Activated CD4-positive, alpha-beta memory T cell treated with anti-CD3 and anti-CD28 coated beads for 36 hours (primary cell): ENCODE measurements at places on chromosomes 16 and 17. TPM values are rescaled to one million over a fixed set of nuclear protein-coding genes. Genes with fewer than 3 reads are reported as not detected.

GRCh38 chr16:70680495-70681381 is 5.1 kb downstream of the MTSS2 start:
- peaks cover 16% of the 10 kb centered on the region for H3K27me3 ChIP-seq
- H3K4me3 ChIP-seq = no peak overlapping the region
- H3K36me3 ChIP-seq = no peaks in the 10 kb centered on the region
- DNase-seq = no peak
- H3K27ac ChIP-seq = no peak overlapping the region
- no peaks in the 10 kb centered on the region for H3K4me1 ChIP-seq

- no peaks in the 10 kb centered on the region for H3K27me3 ChIP-seq
- H3K4me3 ChIP-seq = peak overlapping the region; percentile 75
- peaks cover 25% of the 10 kb centered on the region for H3K36me3 ChIP-seq
- peak; percentile 75 for DNase-seq
- peaks cover 85% of the 10 kb centered on the region for H3K4me1 ChIP-seq
Measured at GRCh38 chr16:28193530-28194423, 18.0 kb downstream of the XPO6 start.

The NUPR1 gene
- not detected for total RNA-seq

DNA sequence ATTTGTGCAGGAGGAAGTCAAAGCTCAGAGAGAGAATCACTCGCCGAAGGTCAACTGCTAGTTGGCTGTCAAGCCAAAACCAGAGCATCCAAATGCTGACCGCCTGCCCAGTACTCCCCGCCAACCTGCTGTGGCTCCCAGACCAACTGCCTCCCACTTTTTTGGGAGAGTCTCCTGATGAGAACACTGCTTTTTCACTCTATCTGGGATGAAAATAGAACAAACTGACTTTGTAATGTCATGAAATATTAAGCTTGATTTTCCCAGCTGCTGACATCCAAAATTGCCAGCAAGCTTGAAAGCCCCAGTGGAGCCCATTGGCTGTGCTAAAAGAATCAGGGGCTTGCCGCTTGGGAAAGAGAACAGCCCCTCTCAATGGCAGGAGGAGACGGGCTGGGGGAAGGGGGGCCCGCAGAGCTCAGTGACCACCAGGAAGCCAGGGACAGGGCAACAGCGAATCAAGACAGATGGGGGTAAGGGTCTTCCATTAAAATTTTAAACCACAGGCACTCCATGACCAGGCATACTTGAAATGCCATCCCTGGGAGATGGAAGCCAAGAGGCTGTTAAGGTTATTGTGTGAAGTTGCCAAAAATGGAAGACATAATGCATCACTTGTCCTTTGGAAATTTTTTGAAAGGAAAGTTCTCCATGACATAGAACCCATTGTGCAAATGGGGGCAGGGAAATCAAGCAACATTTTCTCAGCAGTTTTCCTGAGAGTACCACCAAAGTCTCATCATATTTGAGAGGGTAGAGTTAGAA is 125.7 kb upstream of the CDH5 start:
- H3K4me3 ChIP-seq = no peak overlapping the region
- H3K36me3 ChIP-seq = no peaks in the 10 kb centered on the region
- no peak for DNase-seq
- H3K4me1 ChIP-seq = no peaks in the 10 kb centered on the region
- H3K27ac ChIP-seq = no peak overlapping the region

The ADGRG1 gene
- 6.0 TPM for total RNA-seq

DNA sequence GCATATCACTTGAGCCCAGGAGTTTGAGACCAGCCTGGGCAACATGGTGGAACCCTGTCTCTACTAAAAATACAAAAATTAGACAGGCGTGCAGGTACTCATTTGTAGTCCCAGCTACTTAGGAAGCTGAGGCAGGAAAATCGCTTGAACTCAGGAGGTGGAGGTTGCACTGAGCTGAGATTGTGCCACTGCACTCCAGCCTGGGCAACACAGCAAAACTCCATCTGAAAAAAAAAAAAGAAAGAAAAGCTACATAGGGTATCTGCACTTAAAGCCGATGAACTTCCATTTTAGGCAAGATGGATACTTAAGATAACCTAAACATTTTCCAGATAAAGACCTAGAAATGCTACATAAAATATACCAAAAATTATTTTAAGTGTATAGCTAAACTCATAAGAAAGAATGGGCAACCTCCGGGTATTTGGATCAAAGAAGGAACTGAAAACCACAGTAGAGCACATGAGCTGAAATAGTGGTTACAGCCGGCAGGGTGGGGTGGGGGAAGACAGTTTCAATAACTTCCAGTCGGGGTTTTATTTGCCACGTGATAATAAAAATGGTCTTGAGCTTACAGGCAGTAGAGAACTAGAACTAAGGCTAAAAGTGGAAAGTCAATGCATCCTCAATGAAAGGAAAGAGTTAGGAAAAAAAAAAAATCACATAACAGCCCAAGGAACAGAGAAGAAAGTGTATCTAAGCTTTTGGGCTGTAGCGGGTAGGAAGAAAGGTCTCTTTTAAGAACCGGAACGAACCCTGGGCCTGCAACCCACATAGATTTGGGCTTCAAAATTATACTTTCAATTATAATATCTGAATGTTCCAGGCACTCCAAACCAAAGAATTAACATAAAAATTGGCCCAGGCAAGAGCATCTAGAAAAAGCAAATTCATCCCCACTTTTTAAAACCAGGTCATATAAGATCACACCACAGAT is 53.1 kb downstream of the CFDP1 start:
- peaks cover 3% of the 10 kb centered on the region for H3K27me3 ChIP-seq
- peak; percentile 47 for DNase-seq
- H3K4me1 ChIP-seq = peaks cover 49% of the 10 kb centered on the region

The CCL22 gene
- 1.5 TPM for total RNA-seq

DNA sequence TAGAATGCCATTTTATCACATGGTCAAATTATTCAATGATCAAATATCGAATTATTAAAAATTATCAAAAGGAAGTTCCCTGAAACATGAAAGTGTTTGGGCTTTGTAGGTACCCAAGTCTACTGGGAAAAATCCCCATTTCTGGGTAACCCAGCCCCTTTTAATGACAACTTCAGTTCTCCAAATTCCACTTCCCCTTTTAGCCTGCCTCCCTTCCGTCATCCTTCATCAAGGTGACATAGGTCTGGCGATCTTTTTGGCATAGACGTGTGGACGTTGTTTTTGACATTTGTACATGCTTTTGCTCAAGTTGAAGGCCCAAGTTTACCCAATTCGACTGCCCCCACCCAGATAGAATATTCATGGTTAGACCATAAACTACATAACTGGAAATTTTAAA is 660.9 kb downstream of the MAF start:
- no peak overlapping the region for H3K27ac ChIP-seq
- no peak for DNase-seq
- no peaks in the 10 kb centered on the region for H3K27me3 ChIP-seq
- peaks cover 3% of the 10 kb centered on the region for H3K36me3 ChIP-seq

- H3K27me3 ChIP-seq = peaks cover under 1% of the 10 kb centered on the region
- H3K4me1 ChIP-seq = peaks cover 45% of the 10 kb centered on the region
- peak overlapping the region; percentile 71 for H3K27ac ChIP-seq
- H3K4me3 ChIP-seq = peak overlapping the region; percentile 85
- peaks cover 7% of the 10 kb centered on the region for H3K36me3 ChIP-seq
Measured at GRCh38 chr17:39927929-39928857, 661 bp downstream of the LRRC3C start.

DNA sequence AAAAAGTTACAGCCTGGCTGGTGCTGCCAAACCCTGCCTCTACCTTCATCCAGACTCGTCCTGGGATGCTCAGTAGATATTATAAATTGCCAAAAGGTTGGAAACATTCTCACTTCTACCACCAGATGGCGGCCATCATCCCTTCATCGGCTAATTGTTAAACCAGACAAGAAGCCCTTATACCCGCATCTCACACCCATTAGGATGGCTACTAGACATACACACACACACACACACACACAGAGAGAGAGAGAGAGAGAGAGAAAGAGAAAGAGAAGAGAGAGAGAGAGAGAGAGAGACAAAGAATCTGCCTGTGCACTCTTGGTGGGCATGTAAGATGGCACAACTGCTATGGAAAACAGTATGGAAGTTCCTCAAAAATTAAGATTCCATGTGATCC is 15.0 kb upstream of the SCIMP start:
- peak; percentile 73 for DNase-seq
- H3K4me1 ChIP-seq = peaks cover 8% of the 10 kb centered on the region
- H3K36me3 ChIP-seq = no peaks in the 10 kb centered on the region
- no peak overlapping the region for H3K4me3 ChIP-seq
- H3K27ac ChIP-seq = no peak overlapping the region

- no peaks in the 10 kb centered on the region for H3K27me3 ChIP-seq
- H3K4me1 ChIP-seq = peaks cover 73% of the 10 kb centered on the region
- H3K27ac ChIP-seq = peak overlapping the region; percentile 79
- H3K36me3 ChIP-seq = peaks cover 1% of the 10 kb centered on the region
- peak; percentile 46 for DNase-seq
Measured at GRCh38 chr17:66406701-66407644, 104.6 kb downstream of the PRKCA start.

The KATNIP gene
- total RNA-seq = 13.7 TPM

- H3K36me3 ChIP-seq = no peaks in the 10 kb centered on the region
- peaks cover 3% of the 10 kb centered on the region for H3K4me1 ChIP-seq
- no peak within 1 kb of the TSS for H3K27ac ChIP-seq
- DNase-seq = no peak
- H3K4me3 ChIP-seq = no peak within 1 kb of the TSS
Measured at GRCh38 chr17:43953746-43954145, at the start of gene PYY. Gene PYY (minus strand): TSS chr17:43953940. CDS start chr17:43953483, 457 bp downstream.

- no peaks in the 10 kb centered on the region for H3K27me3 ChIP-seq
- DNase-seq = no peak
- no peak overlapping the region for H3K4me3 ChIP-seq
- H3K4me1 ChIP-seq = peaks cover 18% of the 10 kb centered on the region
- no peaks in the 10 kb centered on the region for H3K36me3 ChIP-seq
- H3K27ac ChIP-seq = no peak overlapping the region
Measured at GRCh38 chr17:77827511-77827910, 131.0 kb upstream of the TNRC6C start.

The MARCHF10 gene
- not detected for total RNA-seq

The SLC22A31 gene
- 0.45 TPM for total RNA-seq

DNA sequence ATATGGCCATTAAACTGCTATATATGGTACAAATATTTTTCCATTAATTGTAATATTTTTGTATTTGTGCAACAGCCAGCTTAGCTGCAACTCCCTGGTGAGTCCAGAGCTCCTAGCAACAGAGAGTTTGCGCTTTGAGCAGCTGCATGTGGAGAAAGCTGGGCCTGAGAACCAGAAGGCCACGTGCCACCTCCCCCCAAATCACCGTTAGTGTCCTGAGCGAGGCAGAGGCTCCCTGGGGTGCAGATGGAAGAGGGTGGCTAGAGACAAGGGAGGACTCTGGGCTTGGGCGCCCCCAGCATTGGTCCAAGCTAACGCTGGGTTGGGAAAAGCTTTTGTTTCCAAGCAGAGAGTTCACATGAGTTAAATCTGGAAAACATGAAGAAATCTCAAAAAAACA is 41.6 kb downstream of the HSBP1 start:
- no peaks in the 10 kb centered on the region for H3K27me3 ChIP-seq
- H3K4me3 ChIP-seq = no peak overlapping the region
- H3K4me1 ChIP-seq = no peaks in the 10 kb centered on the region
- H3K36me3 ChIP-seq = no peaks in the 10 kb centered on the region
- no peak for DNase-seq
